ENCODE measurements at places on chromosomes 16 and 17. TPM values are rescaled to one million over a fixed set of nuclear protein-coding genes. Genes with fewer than 3 reads are reported as not detected.

Gene RNF43
- total RNA-seq, result not detected

Gene DCTN5
- 72.6 TPM for total RNA-seq

GRCh38 chr16:27529962-27530361 lies 19.8 kb downstream of the GTF3C1 start:
- peaks cover 17% of the 10 kb centered on the region for H3K4me1 ChIP-seq

DNA sequence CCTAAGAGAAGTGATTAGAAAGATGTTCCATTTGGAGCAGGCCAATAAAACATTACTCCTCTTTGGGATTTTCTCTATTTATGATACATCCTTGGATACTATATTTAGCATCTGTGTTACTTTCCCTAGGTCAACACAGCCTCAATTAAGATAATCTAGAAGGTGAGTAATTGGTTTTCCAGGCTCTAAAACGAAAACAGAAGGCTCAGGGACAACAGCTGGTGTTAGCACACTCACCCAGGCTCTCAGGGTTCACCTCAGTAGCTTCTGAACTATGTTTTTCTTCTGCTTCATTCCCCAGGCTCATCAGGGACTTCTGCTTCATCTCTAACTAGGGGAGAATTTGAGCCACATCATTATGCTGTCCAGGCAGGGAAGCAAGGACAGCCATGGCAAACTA lies 76.6 kb downstream of the ZZEF1 start:
- no peak overlapping the region for H3K27ac ChIP-seq
- peaks cover 45% of the 10 kb centered on the region for H3K36me3 ChIP-seq
- no peaks in the 10 kb centered on the region for H3K4me1 ChIP-seq
- no peak for DNase-seq

GRCh38 chr16:28187595-28188004 lies 24.2 kb downstream of the XPO6 start:
- H3K36me3 ChIP-seq, result peaks cover 67% of the 10 kb centered on the region
- peak overlapping the region; percentile 92 for H3K27ac ChIP-seq
- peaks cover 89% of the 10 kb centered on the region for H3K4me1 ChIP-seq
- H3K27me3 ChIP-seq, result no peaks in the 10 kb centered on the region

Measured in activated CD8-positive, alpha-beta T cell treated with anti-CD3 and anti-CD28 coated beads, Interleukin-2, amount 10 ng/mL, durations not matched to agents 7 days and 5 days (primary cell).